ENCODE measurements at places on chromosomes 1 and 21.

DNA sequence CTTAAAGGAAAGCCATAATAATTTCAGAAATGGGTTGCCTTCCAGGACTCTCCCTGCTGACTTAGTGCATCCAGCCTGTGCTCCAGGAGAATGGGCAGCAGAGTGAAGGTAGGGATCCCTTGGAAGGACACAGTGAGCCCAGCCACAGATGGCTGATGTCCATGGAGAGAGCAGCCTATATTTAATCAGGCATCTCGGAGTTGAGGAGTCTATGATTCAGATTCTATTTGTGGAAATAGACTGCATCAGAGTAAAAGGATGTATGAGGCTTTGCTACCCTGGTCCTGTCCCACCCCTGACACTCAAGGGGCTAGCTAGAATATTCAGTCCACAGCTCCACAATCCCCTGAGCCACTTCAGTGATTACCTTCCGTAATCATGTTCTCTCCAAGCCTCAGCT, 43.8 kb upstream of the PBX1 start:
- no peak for DNase-seq

GRCh38 chr21:18959817-18960216, 556.2 kb upstream of the TMPRSS15 start:
- no peak for DNase-seq

- DNase-seq = no peak
These were observed 10.7 kb upstream of the HNRNPU start for GRCh38 chr1:244874974-244875579.

DNA sequence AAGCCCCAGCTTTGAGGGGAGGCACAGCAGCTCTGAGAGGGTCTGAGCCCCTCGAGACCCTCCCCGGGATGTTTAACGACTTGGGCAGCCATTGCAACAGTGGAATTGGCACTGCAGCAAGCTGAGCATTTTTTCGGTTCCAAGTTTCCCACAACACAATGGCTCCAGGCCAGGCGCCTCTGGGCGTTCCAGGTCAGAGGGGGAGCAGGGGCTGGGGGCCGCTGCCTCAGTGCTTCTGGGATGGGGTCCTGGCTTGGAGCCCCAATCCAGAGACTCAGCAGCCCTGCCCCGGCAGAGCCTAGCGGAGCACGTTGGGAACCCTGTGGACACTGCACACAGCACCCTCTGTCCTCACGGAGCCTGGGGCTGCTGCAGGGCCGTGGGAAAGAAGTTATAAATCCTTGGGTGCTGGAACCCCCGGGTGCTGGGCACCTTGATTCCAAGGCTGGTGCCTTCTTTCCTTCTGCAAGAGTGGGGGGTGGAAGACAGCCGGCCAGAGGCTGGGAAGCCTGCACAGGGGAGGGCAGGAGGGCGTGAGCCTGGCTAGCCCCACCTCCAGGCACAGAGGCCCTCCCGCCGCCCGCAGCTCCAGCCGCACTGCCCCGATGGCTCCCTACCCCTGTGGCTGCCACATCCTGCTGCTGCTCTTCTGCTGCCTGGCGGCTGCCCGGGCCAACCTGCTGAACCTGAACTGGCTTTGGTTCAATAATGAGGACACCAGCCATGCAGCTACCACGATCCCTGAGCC, 50.1 kb downstream of the COL18A1 start:
- no peak for DNase-seq

DNA sequence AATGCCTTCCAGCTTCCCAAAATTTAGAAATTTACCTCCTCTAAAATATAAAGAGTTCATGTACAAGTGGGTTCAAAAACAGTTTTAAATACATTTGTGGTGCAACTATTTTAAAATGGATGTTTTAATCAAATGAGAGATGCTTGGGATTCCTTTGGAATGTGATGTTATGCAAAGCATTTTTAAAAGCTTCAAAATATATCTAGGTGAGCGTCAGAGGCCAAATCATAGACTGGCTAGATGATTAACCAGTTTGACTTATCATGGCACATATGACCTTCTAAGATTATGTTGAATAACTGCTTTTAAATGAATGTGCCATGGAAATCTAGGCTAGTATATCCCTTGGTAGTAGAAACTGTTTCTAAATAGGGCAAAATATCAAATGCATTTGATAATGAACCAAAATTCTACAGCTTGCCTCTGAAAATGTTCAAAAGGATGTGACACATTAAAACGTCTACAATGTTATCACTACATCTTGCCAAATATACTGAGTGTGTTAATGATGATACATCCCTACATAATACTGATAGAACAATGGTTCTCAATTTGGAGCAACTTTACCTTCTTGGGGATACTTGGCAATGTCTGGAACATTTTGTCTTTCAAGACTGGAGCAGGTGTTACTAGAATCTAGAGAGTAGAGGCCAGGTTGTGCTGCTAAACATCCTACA, 650.9 kb upstream of the ADGRL2 start:
- DNase-seq = no peak

GRCh38 chr1:111778541-111779051, 22.9 kb downstream of the DDX20 start:
- no peak for DNase-seq

- DNase-seq = no peak
These were observed 334.3 kb downstream of the NCAM2 start for GRCh38 chr21:21332492-21332891.

DNA sequence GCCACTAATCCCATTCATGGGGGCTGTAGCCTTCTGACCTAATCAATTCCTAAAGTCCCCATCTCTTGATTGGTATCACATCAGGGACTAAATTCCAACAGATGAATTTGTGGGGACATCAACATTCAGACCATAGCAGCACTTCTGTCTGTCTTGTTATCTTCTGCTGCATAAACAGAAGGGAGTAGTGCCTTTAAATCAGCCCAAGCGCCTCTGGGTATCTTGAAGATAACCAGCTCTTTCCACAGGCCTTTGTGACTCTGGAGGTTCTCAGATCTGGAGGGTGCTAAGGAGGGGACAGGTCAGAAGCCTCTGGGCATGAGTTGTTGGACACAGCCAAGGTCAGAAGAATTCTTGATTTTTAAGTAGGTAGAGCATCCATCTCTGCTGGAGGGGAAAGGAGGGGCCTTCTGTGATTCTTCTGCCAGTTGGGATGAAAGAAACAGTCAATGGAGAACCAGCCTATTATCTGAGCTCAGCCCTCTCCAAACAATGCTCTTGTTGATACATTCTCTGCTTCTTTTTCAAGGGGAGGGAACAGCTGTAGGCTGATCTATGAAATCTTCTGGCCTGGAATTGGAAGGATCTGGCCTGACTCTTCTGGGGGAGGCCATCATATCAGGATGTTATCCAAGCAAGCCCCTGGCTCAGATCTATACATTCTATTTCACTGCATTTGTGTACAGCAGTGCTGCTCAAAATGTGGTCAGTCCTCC, 31.3 kb upstream of the LRIG2 start:
- DNase-seq = no peak

DNA sequence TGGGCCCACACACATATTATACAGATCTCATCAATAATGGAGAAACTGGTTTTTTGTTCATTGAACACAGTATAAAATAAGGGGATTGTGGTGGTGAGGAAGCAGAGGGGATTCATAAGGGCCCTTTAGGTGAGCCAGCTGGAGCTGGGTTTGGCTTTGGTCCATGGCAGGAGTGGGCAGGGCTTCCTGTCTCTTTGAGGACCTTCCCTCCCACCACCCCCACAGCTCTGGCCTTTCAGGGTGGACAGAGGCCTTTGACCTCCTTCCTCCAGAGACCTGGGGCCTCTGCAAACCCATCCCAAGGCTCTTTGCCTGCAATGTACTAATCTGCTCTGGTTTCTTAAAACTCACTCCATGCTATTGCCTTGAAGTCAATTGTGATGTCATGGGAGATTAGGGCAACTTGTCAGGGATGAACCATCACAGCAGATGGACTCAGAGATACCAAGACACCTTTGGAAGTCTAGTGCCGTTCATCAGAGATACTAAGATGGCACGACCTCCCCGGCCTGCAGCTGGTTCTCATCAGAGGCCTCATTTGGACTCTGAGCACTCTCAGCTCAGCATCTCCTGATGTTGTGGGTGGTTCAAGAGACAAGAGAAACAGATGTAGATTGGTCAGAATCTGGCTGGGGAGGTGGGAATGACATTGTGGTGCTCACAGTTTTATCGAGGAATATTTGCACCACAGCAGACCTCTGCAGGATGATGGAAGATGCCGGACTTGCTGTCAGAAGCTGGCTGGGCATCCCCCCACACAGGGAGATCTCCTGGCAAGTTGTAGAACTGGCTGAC, 37.9 kb downstream of the LHX4 start:
- DNase-seq = no peak

DNA sequence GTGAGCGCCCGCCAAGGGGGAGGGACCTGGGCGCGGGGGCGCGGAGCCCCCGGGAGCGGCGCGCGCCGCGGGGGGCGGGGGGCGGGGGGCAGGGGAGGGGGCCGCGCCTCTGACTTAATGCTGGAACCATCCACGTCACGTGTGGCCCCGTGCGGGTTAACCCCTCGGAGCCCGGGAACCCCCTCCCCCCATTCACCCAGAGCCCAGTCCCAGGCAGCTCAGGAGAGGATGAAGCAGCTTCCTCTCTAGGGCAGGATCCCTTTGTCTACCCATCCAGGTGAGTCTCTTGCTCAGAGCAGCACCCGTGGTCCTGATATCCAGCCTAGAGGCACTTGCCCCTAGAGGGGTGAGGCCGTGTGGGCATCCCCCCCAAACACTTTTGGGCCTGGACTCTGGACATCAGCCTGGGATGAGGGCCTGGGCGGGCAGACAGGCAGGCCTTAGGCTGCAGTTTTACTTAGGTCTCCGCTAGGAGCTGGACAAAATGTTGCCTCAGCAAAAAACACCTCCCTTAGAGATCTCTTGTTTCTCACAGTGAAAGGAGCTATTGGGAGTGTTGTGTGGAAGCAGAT, at the start of gene ALX3:
Gene ALX3 (minus strand): TSS at position 2 of the 572 bp plus-strand sequence. CDS start 60 bp downstream, outside the sequence.
- DNase-seq = no peak

- DNase-seq = no peak
These were observed 267.0 kb downstream of the KCTD3 start for GRCh38 chr1:215833941-215834729.

GRCh38 chr1:208205216-208206013, 38.8 kb downstream of the PLXNA2 start:
- no peak for DNase-seq

DNA sequence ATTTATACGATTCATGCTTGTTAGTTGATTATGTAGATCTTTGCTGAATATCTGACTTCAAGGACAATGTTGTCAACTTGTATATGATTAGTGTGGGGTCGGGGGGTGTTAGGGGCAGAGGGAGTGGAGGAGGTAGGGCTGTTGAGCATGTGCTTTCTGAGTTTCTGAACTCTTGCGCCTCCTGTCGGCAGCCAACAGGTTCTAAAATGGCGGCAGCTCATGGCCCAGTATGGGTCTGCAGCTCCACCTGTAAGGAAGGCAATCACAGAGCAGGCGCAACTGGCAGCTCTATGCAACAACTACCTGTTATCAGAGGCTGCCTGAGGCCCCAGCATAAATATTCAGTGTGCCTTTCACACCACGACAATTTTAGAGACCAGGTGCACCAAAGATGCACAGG, 205.8 kb upstream of the PLXNA2 start:
- DNase-seq = no peak

DNA sequence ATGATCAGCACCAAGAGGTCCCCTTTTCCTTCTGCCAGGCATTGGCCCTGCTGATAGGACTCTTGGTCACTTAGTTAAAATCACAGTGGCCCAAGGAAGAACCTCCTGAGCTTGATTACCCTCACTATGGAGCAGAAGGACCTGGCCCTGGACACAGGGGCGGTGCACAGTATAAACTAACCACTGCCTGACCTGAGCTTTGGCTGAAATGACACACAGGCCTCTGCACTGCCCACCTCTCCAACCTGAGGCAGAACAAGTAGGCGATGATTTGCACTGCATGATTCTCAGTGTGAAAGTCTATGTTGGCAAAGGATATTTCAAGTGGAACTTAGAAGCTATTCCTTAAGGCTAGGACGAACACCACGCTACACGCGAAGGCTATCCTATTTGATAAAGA, 48.5 kb downstream of the CAPN2 start:
- DNase-seq = no peak

DNA sequence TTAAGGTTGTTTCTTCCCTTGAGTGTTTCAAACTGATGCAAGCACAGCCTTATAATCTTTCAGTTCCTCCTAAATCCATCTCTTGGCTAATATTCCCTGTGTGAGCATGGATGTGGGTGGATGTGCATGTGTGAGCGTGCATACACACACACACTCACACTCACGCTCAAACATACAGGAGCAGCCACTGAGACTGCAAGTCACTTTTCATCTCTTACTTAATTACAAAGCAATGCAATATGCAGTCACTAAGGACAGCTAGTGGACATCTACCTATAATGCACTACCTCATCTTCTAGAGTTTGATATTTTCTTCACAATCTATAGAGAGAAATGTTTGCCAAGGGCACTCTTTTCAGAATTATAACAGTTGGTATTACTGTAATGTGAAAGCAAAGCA, 1.4 kb downstream of the ESRRG start:
- no peak for DNase-seq

DNA sequence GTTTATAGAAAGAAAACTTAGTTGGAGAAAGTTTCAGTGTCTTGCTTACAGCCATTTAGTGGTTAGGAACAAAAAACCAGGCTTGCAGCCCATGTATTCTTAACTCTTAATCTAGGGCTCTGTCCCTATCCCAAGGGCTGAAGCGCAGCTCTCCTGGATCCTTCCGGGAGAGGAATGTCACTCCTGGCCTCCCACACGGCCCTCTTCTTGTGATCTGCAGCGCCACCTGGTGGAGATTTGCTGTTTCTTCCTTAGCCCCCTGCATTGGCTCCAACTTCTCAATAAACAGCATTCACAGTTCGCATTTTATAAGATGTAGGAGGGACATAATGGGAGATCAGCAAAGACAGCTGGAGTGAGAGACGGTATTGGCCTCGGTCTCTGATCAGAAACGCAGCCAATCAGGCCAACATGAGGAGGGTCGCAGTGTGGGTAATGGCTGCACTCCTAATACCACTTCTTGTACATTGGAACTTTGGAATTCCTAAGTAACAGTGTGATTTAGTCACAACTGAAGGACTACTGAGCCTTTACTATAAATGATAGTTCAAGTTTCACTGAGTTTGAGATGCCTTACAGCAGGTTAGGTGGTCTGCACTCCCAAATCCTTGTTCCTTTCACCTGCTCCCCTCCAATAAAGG, 283.4 kb downstream of the ASTN1 start:
- DNase-seq = peak; percentile 66

GRCh38 chr1:90114521-90115141, 119.7 kb downstream of the ZNF326 start:
- DNase-seq = peak; percentile 25

DNA sequence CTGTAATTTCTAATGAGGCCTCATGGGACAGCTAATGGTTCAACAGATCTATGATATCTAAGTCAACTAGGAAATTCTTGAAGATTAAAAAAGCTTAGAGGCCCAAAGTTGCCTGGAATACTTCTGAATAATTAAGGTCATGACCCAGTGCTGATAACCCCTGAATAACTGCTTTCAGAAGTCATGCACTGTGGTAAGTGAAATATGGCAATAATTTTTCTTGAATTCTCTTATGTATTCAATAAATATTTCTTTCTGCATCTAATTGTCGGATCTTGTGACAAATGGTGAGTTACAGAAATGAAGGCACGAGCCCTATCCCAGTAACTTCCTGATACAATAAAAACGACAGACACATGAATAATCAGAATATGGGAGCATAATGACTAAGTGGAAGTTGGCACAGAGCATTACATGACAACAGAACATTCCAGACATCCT, 219.3 kb upstream of the GREM2 start:
- DNase-seq = no peak

- peak; percentile 29 for DNase-seq
These were observed 14.3 kb upstream of the SPEN start for GRCh38 chr1:15833069-15833679.

GRCh38 chr1:8465013-8465412, 147.1 kb downstream of the SLC45A1 start:
- no peak for DNase-seq

GRCh38 chr1:56570924-56571372, 8.4 kb downstream of the PLPP3 start:
- DNase-seq = no peak

- no peak for DNase-seq
These were observed 137.0 kb upstream of the TMEM51 start for GRCh38 chr1:15016526-15016925.
